Substantia nigra (tissue), 51 donors: ENCODE measurements at places on chromosomes 1 and 21.

GRCh38 chr1:59520194-59520593 is 223.3 kb downstream of the FGGY start:
- DNase-seq: no peak

DNA sequence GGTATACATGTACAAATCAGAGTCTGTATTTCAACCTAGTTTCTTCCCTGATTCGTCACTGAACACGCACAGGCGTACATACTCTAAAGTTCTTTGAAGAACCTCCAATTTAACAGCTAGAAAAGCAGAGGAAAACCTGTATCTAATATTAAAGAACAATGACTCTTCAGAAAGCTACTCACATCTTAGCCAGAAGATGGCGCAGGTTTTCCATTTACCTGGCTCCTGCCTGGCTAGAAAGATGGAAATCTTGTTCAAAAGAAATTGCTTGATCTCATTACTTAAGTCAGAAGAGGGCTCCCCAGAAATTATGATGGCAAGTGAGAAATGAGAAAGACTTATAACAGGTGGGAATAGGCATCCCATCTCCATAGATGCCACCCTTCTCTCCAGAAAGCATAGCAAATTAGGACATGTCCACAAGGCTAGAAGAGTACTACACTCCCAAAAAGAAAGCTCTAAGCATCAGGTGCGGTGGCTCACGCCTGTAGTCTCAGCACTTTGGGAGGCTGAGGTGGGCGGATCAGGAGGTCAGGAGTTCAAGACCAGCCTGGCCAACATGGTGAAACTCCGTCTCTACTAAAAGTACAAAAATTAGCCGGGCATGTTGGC is 19.0 kb upstream of the L1TD1 start:
- DNase-seq: peak; percentile 9

DNA sequence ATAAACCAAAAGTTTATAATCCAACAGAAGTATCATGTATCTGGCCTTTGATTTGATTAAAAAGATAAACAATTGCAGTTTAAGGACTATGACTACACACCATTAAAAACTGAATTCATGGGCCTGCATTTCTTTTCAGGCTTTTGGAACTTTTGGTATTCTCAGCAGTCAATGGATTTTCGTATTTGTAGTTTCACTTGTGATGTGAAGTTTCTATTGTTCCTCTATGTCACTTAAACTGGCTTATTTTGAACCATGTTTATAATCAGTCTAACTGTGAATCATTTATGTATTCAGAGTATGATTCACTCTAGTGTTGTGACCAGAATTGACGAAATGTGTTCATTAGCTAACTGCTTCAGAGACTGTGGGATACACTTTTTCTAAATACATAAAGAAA is 132.9 kb downstream of the COQ8A start:
- DNase-seq: no peak

GRCh38 chr1:197366996-197367395 is 98.9 kb downstream of the CRB1 start:
- DNase-seq: no peak

- DNase-seq: no peak
Measured at GRCh38 chr1:112806090-112806642, 91.0 kb upstream of the PPM1J start.

- DNase-seq: no peak
Measured at GRCh38 chr1:237164406-237165352, 122.7 kb downstream of the RYR2 start.

DNA sequence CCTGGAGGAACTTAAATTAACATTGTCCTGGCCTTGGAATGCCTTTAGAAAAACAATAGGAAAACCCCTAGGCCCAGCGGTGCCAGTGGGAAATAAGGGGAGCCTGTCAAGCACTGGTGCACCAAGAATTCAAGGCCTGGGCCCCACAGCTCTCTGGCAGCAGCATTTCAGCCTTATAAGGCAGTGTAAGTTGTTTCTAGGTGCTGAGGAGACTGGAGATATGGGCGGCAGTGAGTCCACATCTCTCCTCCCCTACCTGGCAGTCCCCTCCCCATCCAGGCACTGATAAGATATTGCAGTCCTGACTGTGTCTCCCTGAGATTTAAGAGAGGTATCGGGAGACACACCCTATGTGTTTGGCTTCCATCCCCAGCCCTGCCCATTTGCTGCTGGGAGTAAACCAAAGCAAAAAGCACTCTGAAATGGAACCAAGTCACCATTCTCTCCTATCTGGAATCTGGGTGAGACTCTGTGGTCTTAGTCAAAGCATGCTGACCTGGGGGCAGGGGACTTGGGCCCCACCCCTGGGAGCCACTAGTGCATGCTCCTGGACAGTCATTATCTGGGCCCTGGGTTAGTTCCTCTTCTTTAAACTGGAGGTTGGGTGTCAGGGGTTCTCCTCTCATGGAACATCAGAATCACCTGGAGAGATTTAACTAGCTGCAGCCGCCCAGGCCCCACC is 30.5 kb downstream of the DEGS1 start:
- no peak for DNase-seq

DNA sequence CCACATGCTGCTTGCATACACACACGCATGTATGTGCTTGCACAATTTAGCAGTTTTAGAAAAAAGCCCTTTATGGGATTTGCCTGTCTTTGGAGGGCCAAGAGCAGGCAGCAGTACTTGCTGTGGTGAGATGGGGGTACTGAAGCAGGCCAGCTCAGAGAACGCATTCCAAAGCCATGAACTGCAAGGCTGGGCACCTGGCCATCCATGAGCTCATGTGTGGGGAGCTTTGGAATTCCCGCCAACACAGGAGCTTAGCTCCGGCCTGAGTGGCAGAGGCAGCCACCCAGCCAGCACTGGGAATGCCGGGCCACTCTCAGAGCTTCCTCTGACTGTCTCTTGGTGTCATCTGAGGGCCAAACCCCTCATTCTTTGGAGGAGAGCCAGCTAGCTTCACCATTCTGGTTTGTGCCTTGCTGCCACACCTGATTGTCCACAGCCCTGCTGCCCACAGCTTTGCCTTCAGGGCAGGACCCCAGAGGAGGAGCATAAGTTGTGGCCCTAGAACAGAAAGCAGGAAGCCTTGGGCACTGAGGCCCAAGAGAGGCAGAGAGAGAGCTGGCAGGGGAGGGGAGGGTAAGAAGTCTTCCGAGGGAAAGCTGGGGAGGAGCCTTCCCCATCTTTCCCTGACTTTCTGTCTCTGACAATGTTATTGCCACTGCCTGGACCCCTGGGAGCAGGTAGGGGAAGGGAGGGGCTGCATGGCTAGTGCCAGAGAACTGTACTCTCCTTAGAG is 92.1 kb upstream of the POU3F1 start:
- DNase-seq: no peak

DNA sequence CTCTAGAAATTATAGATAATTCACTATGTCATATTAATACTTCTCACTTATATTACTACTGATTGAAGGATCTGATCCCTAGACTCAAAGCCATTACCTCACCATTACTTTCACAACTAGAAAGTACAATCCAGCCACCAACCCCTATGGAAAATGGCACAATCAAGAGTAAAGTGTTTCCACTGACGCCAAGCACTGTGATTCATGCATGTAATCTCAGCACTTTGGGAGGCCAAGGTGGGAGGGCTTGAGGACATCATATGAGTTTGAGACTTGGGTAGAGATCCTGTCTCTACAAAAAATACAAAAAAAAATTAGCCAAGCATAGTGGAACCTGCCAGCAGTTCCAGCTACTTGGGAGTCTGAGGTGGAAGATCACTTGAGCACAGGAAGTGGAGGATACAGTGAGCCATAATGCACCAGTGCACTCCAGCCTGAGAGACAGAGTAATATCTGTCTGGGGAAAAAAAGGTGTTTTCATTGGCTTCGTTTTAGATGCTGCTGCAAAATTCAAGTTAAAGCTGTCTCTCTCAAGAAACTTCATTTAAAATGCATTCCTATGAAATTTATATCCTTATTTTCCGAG is 126.5 kb downstream of the AKT3 start:
- DNase-seq: no peak

GRCh38 chr1:62177621-62178020 is 17.0 kb upstream of the L1TD1 start:
- DNase-seq: no peak

DNA sequence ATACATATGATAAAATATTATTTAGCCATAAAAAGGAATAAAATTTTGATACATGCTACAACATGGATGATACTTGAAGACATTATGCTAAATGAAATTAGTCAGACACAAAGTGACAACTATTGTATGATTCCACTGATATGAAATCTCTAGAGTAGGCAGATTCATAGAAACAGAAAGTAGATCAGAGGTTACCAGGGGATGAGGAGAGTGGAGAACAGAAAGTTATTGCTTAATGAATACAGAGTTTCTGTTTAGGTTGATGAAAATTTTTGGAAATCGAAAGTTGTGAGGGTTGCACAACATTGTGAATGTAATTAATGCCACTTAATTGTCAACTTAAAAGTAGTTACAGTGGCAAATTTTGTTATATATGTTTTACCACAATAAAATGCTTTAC is 315.7 kb upstream of the USP25 start:
- DNase-seq: no peak

DNA sequence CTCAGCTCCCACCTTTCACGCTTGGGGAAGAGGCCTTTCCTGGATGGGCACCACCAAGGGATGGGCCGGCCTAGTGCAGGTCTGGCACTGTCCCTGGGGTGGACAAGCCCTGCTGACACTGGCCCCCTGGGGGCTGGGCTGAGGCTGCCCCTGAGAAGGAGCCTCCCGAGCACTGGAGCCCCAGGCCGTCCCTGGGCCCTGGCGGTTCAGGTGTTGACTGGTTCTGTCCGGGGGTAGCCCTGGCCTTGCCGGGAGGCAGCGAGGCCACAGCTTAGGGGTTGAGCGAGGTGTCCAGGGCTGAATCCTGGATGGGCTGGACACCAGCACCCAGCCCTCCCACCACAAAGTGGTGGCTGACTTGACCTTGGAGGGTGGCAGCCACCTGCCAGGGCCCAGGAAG is 49.7 kb upstream of the ACTRT2 start:
- DNase-seq: no peak

DNA sequence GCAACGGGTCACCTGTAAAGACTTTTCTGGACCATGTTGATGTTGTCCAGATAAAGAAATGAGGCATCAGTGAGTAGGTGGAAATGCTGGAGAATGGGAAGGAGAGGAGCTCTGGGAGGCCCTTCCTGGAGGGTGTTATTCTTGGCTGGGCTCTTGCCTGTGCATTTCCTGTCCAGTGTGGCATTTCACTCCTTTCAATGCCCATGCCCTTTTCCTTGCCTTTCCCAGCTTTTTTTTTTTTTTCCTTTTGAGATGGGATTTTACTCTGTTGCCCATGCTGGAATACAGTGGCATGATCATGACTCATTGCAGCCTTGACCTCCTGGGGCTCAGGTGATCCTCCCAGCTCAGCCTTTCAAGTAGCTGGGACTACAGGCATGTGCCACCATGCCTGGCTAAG is 11.8 kb downstream of the NOS1AP start:
- no peak for DNase-seq

DNA sequence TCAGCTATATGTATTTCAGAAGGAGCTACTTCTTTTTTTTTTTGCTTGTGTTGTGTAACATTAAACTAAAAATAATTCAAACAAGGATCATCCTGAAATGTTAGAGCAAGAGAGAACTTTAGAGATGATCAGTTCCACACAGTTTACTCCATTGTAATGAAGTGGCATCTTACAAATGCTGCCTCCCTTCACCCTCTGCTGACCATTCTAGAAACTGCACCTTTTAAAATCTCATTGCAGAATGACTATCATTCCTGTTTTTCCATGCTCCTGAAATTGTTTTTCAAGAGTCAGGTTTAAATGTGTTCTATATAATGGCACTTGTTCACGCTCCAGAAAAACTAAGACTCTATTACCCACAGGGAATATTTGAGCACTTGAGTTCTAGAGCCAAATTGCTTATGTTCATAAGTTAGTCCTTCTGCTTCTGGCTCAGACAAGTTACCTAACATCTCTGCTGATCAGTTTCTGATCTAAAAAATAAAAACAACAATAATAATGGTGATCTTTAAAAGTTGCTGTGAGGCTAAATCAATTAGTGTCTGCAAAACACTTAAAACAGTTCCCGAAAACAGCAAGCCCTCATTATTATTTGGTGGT is 21.5 kb upstream of the SLC44A5 start:
- no peak for DNase-seq

GRCh38 chr1:152112101-152112884 is 3.0 kb downstream of the TCHH start:
- DNase-seq: no peak

GRCh38 chr1:86760199-86760598 is 55.8 kb downstream of the SH3GLB1 start:
- no peak for DNase-seq

GRCh38 chr1:50368179-50369007 is 54.9 kb downstream of the DMRTA2 start:
- no peak for DNase-seq

GRCh38 chr1:64523413-64524337 is 53.7 kb downstream of the CACHD1 start:
- DNase-seq: no peak

- peak; percentile 40 for DNase-seq
Measured at GRCh38 chr1:207499573-207499972, 3.6 kb downstream of the CR1 start.

DNA sequence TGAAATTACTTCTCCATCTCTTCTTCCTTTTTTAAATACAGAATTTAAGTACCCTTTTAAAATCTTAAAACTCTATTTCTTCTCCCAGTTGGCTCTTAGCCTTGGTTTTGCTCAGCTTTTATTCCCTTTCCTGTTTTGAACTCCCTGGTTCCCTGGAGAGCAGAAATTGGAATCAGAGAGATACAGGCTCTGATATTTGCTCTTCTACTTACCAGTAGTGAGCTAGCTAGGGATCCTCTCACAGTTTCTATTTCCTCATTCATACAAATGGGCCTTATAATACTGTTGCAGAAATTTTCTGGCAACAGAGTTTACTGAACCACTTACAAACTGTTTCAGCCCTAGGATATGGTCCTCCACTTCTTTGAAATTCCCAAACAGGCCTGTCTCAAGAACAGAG is 606.3 kb downstream of the NUF2 start:
- DNase-seq: no peak

GRCh38 chr21:31479714-31480113 is 135.7 kb upstream of the TIAM1 start:
- no peak for DNase-seq

GRCh38 chr1:200883118-200883517 is 10.3 kb downstream of the GPR25 start:
- no peak for DNase-seq

DNA sequence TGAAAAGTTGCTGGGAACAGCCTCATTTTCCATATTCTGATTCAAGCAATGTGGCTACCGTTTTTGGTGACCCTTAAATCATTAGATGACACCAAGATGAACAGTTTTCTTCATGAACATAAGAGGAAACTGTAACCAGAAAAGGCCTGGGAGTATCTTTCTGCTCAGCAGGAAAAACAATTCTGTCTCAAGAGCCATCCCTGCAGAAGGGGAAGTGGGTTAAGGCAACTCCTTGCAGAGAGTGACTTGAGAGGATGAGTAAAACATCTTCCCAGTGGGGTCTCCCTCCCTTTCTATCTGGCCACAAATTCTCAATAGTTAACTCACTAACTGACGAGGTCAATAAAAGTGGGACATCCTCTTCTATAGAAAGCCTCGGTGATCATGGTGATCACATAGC is 187.6 kb upstream of the NRIP1 start:
- no peak for DNase-seq
